Melanocyte of skin (primary cell): ENCODE measurements at places on chromosomes 1 and 21. TPM values are rescaled to one million over a fixed set of nuclear protein-coding genes. Genes with fewer than 3 reads are reported as not detected.

ITPKB gene
- total RNA-seq, result 103 and 265 TPM in 2 replicates

SHC1 gene
- total RNA-seq, result 143 and 165 TPM in 2 replicates

FALEC gene
- total RNA-seq, result not detected in 2 replicates

PDPN gene
- total RNA-seq, result under 0.01 TPM in 1 of 2 replicates, not detected in the other

SPATA1 gene
- 0.33 TPM in 1 of 2 replicates, not detected in the other for total RNA-seq

TSPAN2 gene
- not detected in 2 replicates for total RNA-seq

NUP210L gene
- total RNA-seq, result under 0.01 TPM in 2 replicates

ACKR1 gene
- total RNA-seq, result under 0.01 and 0.15 TPM in 2 replicates

TPTE gene
- not detected in 2 replicates for total RNA-seq

HDAC1 gene
- total RNA-seq, result 104 and 105 TPM in 2 replicates

TINAGL1 gene
- total RNA-seq, result 0.31 and 0.33 TPM in 2 replicates

JAM2 gene
- total RNA-seq, result under 0.01 TPM in 1 of 2 replicates, not detected in the other

GPR25 gene
- not detected in 2 replicates for total RNA-seq

FCN3 gene
- total RNA-seq, result not detected in 2 replicates

VAV3 gene
- 1.0 and 1.1 TPM in 2 replicates for total RNA-seq

SLAMF6 gene
- not detected in 2 replicates for total RNA-seq

EPHA10 gene
- not detected in 2 replicates for total RNA-seq

HCN3 gene
- total RNA-seq, result 0.73 and 1.0 TPM in 2 replicates

DNM3 gene
- 8.2 and 8.3 TPM in 2 replicates for total RNA-seq

EPHX1 gene
- 44.4 and 90.1 TPM in 2 replicates for total RNA-seq

LCE3E gene
- total RNA-seq, result not detected in 2 replicates

RHD gene
- total RNA-seq, result not detected in 2 replicates

OVAAL gene
- total RNA-seq, result not detected in 2 replicates

ITLN2 gene
- not detected in 2 replicates for total RNA-seq

PLPPR4 gene
- 5.1 and 21.7 TPM in 2 replicates for total RNA-seq

RNF220 gene
- total RNA-seq, result 39.2 and 56.7 TPM in 2 replicates

BCL2L15 gene
- under 0.01 and 0.33 TPM in 2 replicates for total RNA-seq

RAB7B gene
- total RNA-seq, result 4.0 and 11.0 TPM in 2 replicates

IFI44L gene
- 376 and 462 TPM in 2 replicates for total RNA-seq

RAB42 gene
- total RNA-seq, result 3.5 and 6.7 TPM in 2 replicates

UBE2U gene
- total RNA-seq, result under 0.01 TPM in 1 of 2 replicates, not detected in the other

UBAP2L gene
- 93.6 and 127 TPM in 2 replicates for total RNA-seq

DHRS3 gene
- total RNA-seq, result 10.7 and 16.0 TPM in 2 replicates

TNFRSF9 gene
- not detected in 2 replicates for total RNA-seq

FAM72D gene
- total RNA-seq, result 1.7 and 2.3 TPM in 2 replicates

CTXND2 gene
- not detected in 2 replicates for total RNA-seq

C8A gene
- total RNA-seq, result not detected in 2 replicates

GNPAT gene
- total RNA-seq, result 43.3 and 48.4 TPM in 2 replicates

LORICRIN gene
- not detected in 2 replicates for total RNA-seq

OR10J5 gene
- not detected in 2 replicates for total RNA-seq

ARTN gene
- 0.36 TPM in 1 of 2 replicates, not detected in the other for total RNA-seq

KRTAP10-2 gene
- total RNA-seq, result not detected in 2 replicates

FTCD gene
- total RNA-seq, result not detected in 2 replicates

PRAMEF20 gene
- total RNA-seq, result not detected in 2 replicates

OLIG2 gene
- total RNA-seq, result not detected in 2 replicates

FCRLB gene
- 4.0 and 5.9 TPM in 2 replicates for total RNA-seq

C1orf226 gene
- under 0.01 TPM in 1 of 2 replicates, not detected in the other for total RNA-seq

PRKAA2 gene
- under 0.01 TPM in 2 replicates for total RNA-seq

HPDL gene
- total RNA-seq, result 5.9 and 10.2 TPM in 2 replicates

OR2L8 gene
- total RNA-seq, result not detected in 2 replicates

CFAP45 gene
- total RNA-seq, result 0.67 and 1.4 TPM in 2 replicates

LEMD1 gene
- total RNA-seq, result 1.1 TPM in 1 of 2 replicates, not detected in the other

SPRR1A gene
- not detected in 2 replicates for total RNA-seq

SLAMF9 gene
- 8.2 and 14.3 TPM in 2 replicates for total RNA-seq

CRNN gene
- not detected in 2 replicates for total RNA-seq

MYBPH gene
- total RNA-seq, result not detected in 2 replicates

SPAG17 gene
- total RNA-seq, result under 0.01 TPM in 2 replicates

RPE65 gene
- under 0.01 TPM in 1 of 2 replicates, not detected in the other for total RNA-seq
